NCI-H187 (cell line): ENCODE measurements at places on chromosomes 2 and 18.

DNA sequence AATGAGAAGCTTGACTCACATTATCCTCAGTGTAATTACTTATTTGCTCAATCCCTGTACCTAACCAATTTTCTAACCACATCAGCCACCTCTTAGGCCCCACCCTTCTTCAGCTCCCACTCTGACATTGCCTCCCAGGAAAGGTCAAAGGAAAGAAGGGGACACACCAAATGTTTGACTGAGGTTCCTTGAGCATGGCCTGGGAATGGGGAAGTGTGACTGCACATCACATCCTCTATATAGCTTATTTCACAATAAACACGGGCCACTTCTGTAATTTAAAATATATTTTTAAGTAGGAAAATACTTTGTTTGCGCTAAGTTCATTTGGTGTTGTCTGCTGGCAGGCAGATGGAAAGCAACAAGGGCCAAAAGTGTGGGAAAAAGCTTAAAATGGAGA lies 3.0 kb upstream of the FIGLA start:
- DNase-seq, result no peak

DNA sequence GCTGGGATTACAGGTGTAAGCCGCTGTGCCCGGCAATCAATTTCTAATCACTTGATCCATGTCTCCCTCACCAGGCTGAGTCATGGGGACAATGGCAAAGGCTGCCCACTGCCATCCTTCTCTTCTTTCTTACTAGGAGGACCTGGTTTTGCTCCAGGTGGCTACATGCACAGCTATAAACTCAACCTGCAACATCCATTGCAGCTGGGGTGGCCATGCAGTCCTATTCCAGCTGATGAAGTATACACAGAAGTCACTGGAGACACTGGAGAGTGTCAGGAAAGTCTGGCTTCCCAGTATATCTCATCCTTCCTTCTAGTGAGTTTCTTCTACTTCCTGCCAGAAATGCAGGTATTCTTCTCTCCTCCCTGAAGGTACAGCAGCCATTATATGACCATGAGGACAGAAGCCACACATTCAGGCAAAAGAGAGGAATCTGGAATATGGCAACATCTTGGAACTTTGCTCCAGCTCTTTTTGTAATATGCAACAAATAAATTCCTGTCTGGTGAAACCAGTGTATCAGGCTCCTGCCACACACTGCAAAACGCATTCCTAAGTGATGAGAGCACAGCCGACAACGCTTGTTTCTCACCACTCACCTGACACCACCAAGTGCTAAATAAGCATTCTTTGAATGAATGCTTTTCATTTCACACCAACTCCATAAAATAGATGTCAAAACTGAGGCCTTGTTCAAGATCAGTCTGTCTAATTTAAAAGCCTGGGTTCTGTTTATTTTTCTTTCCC lies 32.3 kb downstream of the SCTR start:
- DNase-seq, result no peak

- DNase-seq, result no peak
Measured at GRCh38 chr2:173298536-173299097, 56.1 kb upstream of the CDCA7 start.

GRCh38 chr2:205760157-205760556 lies 77.9 kb downstream of the NRP2 start:
- no peak for DNase-seq

DNA sequence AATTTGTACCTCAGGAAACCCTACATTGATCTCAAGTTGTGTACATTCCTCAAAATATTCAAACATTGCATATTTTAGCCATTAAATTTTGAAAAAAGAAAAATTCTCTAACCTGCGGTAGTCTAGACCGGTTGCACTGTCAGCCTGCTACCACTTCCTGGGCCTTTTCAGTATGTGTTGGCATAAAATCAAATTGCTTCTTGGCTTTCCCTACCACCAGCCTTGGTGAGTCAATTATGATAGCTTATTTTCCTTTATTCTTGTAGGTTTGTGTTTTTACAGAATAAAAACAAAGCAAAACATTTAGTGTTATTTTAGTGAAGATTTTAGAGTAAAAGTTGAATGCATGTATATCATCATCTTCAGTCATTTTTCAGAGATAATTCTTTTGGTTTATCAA lies 61.2 kb downstream of the FAM171B start:
- no peak for DNase-seq

DNA sequence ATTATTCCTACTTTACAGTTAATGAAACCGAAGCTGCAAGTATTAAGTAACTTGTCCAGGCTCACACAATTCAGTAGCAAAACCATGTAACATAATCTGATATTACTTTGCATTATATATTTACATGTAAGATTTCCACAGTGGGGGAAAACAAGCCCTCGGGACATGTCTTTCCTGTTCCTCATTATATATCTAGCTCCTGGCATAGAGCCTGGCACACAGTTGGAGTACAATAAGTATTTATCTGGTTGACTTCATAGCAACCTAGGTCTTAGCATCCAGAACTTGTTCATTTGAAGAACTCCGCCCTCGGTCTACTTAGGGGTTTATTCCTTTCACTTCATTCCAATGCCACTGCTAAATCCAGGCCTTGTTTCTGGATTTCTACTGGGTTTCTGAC lies 1.6 kb upstream of the RBM45 start:
- DNase-seq, result no peak

DNA sequence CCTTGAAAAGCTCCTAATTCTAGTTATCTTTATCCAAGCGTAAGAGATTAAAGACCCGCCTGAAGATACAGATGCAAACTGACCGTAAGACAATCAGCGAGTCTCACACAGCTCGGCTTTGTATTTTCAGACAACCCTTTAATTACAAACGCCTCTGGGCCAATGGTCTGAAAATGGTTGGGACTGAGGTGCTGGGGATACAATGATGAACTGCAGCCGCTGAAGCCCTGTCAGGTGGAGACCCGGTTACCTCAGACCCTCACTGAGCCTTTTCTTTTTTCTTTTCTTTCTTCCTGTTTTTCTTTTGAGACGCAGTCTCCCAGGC lies 715 bp upstream of the CFAP36 start:
- no peak for DNase-seq

DNA sequence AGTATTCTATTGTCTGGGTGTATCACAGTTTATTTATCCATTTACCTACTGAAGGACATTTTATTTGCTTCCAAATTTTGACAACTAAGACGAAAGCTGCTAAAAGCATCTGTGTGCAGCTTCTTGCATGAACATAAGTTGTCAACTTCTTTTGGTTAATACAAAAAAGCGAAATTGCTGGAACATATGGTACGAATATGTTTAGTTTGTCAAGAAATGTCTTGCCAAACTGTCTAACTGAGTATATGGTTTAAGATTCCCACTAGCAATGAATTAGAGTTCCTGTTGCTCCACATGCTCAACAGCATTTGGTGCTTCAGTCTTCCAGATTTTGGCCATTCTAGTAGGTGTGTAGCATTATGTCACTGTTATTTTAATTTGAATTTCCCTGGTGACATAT lies 372.3 kb upstream of the NRXN1 start:
- DNase-seq, result no peak

DNA sequence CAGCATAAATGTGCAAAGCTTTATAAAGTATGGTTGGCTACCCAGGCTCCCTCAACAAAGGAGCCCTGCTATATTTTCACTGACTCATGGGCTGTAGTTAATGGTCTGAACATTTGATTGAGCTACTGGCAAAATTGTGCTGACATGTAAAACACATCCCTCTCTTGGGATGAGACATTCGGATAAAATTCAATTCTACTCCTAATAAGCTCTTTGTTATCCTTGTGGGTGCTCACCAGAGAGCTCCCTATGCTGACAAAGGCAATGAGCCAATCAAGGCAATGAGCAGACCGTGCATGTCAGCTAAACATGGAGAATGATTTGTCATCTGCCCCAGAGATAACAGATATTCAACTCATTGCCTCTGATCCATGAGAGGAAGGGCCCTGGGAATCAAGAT lies 27.7 kb downstream of the SERPINB8 start:
- DNase-seq, result no peak

DNA sequence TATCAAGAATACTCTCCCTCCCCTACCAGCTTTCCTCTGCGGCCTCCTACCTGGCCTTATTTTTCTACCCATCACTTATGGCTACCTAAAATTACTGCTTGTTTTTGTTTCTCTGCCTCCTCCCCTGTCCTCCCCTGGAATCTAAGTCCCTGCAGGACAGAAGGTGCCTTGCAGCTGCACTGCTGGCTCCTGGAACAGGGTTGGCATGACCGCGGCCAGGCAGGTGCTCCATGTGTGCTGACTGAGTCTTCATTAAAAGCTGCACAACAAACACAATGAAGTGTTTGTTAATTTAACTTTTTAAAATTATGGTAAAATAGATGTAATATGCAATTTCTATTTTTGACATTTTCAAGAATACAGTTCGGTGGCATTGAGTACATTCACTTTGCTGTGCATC lies 171.9 kb upstream of the FHL2 start:
- DNase-seq, result no peak

DNA sequence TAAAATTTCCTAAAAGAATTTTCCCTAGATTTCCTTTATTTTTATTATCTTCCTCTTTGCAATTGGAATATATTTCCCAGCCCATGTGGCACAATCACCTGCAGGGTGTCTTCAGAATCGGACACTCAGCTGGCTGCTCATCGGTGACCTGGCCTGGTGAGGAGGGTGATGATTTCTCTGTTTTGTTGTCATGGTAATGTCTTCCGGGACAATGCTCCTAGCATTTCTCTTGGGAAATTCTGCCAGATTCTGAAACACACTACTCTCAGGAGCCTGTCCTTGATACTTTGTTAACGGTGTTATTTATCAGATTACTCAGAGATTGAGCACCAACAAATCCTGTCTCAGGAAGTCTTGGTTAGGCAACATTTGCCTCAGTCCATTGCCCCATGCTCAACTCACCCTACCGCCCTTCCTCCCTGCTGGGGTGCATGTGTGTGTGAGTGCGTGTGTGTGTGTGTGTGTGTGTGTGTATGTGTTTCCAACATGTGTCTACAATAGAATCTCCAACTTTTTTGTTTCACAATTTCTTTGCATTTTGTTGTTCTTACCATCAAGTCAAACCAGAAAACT lies 70.3 kb downstream of the MYT1L start:
- no peak for DNase-seq

DNA sequence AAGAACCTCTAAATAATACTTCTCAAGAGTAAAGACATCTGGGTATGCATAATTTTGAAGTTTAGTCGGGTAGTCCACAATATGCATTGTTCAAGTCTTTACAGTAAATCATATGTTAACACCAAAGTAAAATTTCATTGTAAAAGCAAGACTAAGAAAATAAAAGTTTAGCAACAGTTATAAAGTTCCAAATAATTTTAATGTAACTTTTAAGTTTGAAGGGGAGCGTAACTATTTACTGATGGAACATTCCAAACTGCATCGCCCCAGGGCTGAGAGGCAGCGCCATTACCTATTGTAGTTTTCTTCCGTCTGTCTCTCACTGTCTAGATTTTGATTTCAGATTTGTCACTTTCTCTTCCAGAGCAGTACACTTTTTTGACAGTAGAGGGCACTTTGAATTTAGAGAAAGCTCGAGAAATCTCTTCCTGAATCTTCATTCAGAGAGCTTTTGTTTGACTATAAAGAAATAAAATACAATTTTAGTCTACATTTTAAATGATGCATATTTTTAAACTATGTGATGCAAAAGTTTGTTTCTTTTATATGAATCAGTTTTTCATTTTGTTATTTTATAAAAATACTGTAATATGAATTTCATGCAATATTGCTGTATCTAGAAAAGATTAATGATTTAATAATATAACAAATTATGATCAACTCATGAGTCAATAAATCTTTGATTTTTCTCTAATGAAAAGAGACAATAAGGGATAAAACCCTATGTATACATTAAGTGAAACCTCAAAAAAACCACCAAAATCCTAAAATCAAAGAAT lies 389.8 kb downstream of the FIGN start:
- DNase-seq, result peak; percentile 5

DNA sequence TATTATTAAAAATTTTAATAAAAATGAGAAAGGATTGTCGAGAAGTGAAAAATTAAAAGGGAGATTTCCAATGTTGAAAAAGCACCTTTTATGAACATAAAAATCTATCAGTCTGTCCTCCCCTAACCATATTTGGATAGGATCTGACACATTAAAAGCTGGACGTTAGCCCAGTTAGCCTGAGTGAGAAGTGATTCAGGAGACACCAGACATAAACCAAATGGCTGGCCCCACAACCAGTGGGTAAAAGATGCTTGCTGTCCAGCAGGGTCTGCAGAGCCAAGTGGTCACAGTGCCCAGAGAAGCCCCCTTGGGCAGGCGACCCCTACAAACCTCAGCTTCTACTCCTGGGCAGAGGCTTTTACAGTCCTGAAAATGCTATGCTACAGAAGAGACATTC lies 253.8 kb upstream of the LYPD1 start:
- DNase-seq, result no peak

- no peak for DNase-seq
Measured at GRCh38 chr2:8987410-8987809, 16.1 kb downstream of the MBOAT2 start.

DNA sequence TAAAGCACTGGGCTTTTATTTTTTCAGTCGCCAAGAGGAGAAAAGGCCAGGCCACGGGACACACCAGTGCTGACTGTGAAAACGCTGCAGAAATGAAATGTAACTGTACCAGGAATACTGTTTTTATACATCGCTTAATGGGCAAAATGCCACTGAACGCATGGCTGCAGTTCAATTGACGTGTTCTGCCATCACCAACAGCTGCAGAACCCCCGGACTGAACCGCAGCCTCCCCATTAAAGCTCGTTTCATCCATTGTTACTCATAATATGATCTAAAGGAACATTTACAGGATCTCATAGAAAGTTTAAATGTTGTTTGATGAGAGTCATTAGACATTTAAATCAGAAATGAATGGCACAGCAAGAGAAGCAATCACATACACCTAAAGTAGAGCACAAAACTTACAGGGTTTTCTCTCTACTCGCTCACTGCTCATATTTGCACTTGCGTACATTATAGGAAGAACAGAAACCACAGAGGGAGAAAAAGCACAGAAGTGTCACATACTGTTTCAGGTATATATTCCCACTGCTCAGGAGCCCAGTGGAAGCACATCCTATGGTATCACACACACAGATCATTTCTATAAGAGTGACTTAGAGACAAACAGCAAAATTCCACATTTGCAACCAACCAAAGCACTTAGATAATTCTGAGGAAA lies 35.3 kb downstream of the TCF4 start:
- DNase-seq, result peak; percentile 78

DNA sequence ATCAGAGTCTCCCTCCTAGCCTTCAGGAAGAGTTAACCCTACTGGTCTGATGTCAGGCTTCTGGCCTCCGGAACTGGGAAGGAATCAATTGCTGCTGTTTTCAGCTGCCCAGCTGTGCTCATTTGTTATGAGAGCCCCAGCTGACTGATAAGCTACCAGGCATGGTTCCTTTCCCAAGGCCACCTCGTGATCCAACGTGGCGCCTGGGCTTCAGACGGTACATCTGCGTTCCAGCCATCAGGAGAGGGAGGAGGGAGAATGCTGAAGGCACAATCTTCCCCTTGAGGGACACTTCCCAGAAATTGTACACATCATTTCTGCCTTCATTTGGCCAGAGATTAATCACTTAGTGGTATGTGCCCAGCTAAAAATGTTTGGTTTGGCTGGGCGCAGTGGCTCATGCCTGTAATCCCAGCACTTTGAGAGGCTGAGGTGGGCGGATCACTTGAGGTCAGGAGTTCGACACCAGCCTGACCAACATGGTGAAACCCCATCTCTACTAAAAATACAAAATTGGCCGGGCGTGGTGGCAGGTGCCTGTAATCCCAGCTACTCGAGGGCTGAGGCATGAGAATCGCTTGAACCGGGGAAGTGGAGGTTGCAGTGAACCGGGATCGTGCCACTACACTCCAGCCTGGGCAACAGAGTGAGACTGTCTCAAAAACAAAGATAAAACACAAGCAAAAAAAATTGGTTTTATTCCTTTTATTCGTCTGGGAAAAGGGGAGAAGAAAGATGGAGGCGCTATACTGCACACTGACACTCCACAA lies 10.5 kb upstream of the ARMC9 start:
- DNase-seq, result no peak
